NCI-H748 treated with DMSO at 0.1 percent for 48 hours (cell line): ENCODE measurements at places on chromosomes 6 and 20.

GRCh38 chr6:30707281-30707850, 9.7 kb downstream of the MDC1 start:
- peak; percentile 34 for DNase-seq

GRCh38 chr20:45294003-45294368, 12.7 kb upstream of the RBPJL start:
- DNase-seq: no peak

GRCh38 chr6:26173836-26174145, 86.6 kb downstream of the HFE start:
- no peak for DNase-seq

DNA sequence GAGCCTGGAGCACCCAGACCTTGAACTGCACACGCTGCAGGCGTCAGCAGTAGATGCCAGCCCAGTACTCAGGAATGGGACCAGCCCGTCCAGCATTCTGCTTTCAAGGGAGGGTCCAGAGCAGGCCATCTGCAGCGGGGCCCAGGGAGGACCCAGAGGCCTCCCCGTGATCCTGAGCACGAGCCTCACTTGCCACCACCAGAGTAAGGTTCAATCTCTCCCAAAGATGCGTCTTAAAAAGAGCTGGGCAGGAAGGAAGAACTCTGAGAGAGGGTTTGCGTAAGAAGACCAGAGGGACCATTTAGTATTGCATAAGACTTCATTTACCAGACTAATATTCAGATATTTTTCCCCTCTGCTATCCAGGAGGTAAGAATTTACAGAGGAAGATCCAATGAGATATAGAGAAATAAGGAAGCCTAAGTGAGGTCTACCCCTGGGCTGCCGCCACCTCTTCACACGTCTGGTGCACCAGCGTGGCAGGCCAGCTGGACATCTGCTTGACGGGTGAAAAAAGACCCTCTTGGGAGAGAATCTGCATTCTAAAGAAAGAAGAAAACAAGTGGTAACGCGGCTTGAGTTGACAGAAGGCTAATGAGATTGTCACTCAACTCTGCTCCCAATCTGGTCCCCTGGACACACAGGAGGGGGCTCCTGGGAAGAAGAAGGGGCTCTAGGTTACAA, 107.3 kb downstream of the PRND start:
- no peak for DNase-seq

DNA sequence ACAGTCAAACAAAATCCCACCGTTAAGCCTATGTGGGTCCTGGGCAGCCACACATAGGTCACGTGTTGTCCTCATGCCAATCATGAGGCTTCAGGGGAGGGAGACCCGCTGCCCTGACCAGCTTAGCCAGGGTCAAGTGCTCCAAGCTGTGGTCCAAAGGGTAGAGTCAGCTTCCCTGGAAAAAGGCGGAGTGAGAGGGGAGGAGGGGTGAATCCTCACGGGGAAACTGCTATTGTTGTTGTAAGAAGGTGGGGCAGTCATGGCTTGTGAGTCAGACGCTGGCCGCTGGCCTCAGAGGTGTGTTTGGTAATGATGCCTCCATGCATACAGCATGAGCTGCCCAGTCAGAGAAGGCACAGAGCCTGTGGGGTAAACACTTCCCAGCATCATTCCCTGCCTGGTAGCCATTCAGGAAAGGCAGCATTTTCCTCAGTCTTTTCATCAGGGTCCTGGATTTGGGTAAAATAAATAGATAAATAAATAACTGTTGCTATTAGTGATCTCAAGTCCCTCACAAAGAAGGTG, 8.7 kb downstream of the CST3 start:
- no peak for DNase-seq

DNA sequence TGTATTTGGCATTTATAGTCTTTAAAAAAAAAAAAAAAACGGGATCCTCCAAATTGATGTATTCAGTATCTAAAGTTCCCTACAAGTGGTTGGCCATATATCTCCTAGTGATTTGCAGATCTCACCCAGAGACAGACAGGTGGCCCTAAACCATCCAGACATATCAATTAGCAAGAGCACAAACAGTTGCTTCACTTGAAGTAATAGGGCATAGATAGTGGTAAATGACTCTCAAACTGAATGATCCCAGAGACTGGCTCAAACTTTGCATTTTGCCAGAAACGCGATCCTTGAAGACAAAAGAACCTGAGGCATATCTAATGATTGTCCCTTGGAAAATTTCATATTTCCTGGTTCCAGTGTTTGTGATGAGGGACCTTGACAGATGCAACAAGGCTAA, 54.6 kb downstream of the HMGCLL1 start:
- DNase-seq: no peak

GRCh38 chr20:62382306-62383198, 4.4 kb upstream of the RPS21 start:
- DNase-seq: peak; percentile 19

DNA sequence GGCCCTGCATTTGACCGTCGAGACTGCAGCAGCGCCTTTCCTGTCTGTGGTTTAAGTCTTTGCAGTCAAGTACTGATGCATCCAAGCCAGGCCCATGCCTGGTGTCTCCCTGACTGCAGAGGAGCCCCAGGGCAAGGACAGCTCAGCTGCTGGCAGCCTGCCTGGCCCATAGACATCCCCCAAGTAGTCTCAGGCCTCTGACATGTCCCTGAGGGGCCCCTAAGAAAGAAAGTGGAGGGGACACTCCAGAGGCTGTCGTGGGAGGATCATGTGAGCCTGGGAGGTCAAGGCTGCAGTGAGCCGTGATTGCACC, 18.0 kb downstream of the HRH3 start:
- DNase-seq: no peak

DNA sequence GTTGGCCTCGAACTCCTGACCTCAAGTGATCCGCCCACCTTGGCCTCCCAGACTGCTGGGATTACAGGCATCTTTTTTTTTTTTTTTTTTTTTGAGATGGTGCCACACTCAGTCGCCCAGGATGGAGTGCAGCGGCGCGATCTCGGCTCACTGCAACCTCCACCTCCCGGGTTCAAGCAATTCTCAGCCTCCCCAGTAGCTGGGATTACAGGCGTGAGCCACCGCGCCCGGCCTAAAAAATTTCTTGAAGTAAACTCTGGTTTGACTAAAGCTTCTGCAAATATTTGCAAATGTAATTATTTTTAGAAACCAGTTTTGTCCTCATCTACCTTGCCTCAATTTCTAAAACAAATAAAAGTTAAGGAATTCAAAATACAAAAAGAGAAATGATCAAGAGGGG, 1.2 kb downstream of the IBTK start:
- DNase-seq: no peak
